ENCODE measurements at places on chromosomes 1 and 21.

- DNase-seq, result no peak
Measured at GRCh38 chr1:160853754-160854153, 8.9 kb downstream of the CD244 start.

- no peak for DNase-seq
Measured at GRCh38 chr1:45246760-45247159, 40.4 kb upstream of the ZSWIM5 start.

DNA sequence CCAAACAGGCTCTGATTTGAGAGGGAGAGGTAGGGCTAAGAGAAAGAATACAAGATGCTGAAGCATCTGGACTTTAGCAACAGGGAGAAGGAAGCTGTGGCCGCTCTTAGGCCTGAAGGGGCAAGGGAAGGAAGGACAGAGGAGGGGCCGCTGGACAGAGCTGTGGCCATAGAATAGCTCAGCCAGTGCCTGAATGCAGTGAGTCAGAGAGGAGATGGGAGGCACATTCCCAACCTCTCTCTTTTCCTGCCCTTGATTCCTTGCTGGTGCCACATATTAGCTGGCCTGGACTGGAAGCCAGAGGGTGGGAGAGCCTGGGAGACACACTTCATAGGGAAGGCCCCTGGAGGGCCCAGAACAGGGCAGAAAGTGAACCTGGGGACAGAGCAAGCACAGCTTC is 83.4 kb upstream of the POU3F1 start:
- DNase-seq, result no peak

DNA sequence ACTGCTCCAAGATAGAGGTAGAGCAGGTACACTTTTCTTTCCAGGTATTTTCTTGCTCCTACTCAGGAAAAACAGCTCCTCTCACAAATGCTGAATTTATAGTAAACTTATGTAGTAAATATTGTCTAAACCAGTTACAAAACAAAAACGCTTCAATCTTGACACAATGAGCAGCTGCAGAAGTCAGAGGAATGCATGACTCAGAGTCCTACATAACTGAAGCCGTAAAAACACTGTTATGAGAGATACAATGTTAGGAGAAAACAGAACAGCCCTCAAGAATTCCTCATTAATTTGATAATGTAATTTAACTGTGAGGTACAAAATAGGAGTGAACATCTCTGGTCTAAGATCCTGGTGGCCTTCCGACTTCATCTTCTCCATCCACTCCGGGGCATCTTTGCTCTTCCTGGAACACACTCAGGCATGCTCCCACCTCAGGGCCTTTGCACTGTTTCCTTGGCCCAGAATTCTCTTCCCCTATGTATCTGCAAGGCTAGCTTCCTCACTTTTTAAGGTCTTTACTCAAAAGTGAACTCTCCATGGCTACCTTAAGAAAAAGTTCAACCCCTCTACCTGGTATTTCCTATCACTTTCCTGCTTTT is 138.5 kb downstream of the SLC45A1 start:
- DNase-seq, result no peak

GRCh38 chr21:32270748-32271147 is 8.1 kb downstream of the MIS18A start:
- DNase-seq, result no peak

- no peak for DNase-seq
Measured at GRCh38 chr1:110626889-110627288, 20.7 kb upstream of the KCNA2 start.
